Stomach (tissue), 19 donors: ENCODE measurements at places on chromosomes 1 and 21. TPM values are rescaled to one million over a fixed set of nuclear protein-coding genes. Genes with fewer than 3 reads are reported as not detected.
A peak's percentile ranks its signal among the peaks of the same experiment; 100 is the strongest.

DNA sequence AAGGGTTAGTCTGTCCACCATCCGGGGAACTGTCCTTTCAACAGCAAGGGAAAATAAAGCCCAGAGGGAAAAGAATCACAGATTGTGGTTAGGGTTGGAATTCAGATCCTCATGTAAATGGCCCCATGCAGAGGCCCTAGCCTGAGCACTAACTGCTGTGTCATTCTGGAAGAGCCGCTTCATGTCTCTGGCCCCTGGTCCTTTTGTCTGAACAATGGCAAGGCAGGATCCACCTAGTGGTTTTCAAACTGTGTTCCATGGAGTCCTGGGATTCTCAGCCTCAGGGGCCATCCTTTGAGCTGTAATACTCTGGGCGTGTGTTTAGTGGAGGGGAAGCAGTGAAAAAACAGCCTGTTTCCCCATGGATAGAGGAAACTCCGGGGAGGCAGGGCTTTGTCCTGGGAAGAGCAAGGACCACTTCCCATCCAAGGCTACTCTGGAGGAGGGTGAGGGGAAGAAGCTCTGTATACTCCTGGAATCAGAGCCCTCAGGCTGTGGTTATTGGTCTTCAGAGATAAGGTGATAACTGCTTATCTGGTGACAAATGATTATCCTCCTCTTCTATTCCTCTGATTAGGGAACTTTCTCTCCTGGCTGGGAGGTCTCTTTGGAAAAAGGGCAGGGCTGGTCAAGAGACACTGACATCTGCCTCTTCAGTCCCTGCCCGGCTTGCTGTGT lies 19.2 kb downstream of the PAX7 start:
- H3K27me3 ChIP-seq, result peaks cover 32% of the 10 kb centered on the region
- DNase-seq, result no peak
- no peak overlapping the region for H3K27ac ChIP-seq

GRCh38 chr1:61255358-61255703 lies 173.0 kb downstream of the NFIA start:
- H3K27me3 ChIP-seq, result no peaks in the 10 kb centered on the region
- peaks cover 26% of the 10 kb centered on the region for H3K4me1 ChIP-seq
- peak overlapping the region; percentile 67 for H3K27ac ChIP-seq
- no peak for DNase-seq
- peak overlapping the region; percentile 27 for H3K4me3 ChIP-seq

- H3K27me3 ChIP-seq, result no peaks in the 10 kb centered on the region
- DNase-seq, result peak; percentile 57
- peaks cover 69% of the 10 kb centered on the region for H3K4me1 ChIP-seq
- H3K4me3 ChIP-seq, result peak overlapping the region; percentile 97
These were observed 1.4 kb downstream of the MAGI3 start for GRCh38 chr1:113391649-113392271.

DNA sequence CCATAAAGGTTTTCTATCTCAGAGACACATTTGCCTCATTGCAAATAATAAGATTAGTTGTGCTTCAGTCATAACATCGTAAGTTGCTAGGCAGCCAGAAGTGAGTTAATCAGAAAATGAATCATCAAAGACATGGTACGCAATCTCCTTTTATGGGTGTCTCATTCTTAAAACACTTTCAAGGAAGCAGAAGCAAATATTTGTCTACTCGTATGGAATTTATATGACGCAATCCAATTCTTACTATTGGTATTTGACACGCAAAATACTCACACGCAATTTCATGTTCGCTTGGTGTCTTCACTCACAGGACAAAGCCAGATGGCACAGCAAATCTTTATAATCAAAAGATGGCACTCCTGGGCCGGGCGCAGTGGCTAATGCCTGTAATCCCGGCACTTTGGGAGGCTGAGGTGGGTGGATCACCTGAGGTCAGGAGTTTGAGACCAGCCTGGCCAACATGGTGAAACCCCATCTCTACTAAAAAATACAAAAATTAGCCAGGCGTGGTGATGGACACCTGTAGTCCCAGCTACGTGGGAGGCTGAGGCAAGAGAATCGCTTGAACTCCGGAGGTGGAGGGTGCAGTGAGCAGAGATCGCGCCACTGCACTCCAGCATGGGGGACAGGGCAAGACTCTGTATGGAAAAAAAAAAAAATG lies 56.4 kb downstream of the HLCS start:
- H3K4me3 ChIP-seq, result no peak overlapping the region
- H3K4me1 ChIP-seq, result peaks cover 16% of the 10 kb centered on the region
- H3K27ac ChIP-seq, result no peak overlapping the region
- no peak for DNase-seq
- no peaks in the 10 kb centered on the region for H3K27me3 ChIP-seq

DNA sequence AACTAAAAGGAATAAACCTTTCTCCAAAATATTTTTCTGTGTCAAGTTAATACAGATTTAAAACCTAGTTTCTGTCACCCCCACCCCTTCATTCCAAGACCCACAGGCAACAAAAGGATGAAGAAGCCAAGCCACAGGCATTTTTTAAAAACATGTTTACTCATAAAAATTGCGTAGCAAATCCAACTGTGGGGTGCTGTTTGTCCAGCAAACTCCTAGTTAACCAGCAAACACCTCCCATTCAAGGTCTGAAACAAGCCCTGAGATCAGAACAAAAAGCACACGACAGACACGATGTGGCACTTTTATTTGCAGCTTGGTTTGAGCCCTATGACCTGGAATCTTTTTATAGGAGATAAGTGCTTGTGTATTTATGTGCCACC lies 149.9 kb upstream of the CAMK1G start:
- no peak for DNase-seq
- H3K4me1 ChIP-seq, result no peaks in the 10 kb centered on the region
- H3K27ac ChIP-seq, result no peak overlapping the region
- no peak overlapping the region for H3K4me3 ChIP-seq
- H3K36me3 ChIP-seq, result no peaks in the 10 kb centered on the region

- peaks cover 90% of the 10 kb centered on the region for H3K36me3 ChIP-seq
- DNase-seq, result no peak
- H3K4me3 ChIP-seq, result no peak overlapping the region
- no peaks in the 10 kb centered on the region for H3K27me3 ChIP-seq
- H3K4me1 ChIP-seq, result peaks cover 68% of the 10 kb centered on the region
- H3K27ac ChIP-seq, result no peak overlapping the region
These were observed 10.8 kb downstream of the EFCAB14 start for GRCh38 chr1:46708121-46708520.

- no peak overlapping the region for H3K4me3 ChIP-seq
- H3K4me1 ChIP-seq, result no peaks in the 10 kb centered on the region
- H3K27me3 ChIP-seq, result no peaks in the 10 kb centered on the region
- DNase-seq, result no peak
- no peak overlapping the region for H3K27ac ChIP-seq
- no peaks in the 10 kb centered on the region for H3K36me3 ChIP-seq
These were observed 84.4 kb upstream of the CXADR start for GRCh38 chr21:17428484-17428869.

DNA sequence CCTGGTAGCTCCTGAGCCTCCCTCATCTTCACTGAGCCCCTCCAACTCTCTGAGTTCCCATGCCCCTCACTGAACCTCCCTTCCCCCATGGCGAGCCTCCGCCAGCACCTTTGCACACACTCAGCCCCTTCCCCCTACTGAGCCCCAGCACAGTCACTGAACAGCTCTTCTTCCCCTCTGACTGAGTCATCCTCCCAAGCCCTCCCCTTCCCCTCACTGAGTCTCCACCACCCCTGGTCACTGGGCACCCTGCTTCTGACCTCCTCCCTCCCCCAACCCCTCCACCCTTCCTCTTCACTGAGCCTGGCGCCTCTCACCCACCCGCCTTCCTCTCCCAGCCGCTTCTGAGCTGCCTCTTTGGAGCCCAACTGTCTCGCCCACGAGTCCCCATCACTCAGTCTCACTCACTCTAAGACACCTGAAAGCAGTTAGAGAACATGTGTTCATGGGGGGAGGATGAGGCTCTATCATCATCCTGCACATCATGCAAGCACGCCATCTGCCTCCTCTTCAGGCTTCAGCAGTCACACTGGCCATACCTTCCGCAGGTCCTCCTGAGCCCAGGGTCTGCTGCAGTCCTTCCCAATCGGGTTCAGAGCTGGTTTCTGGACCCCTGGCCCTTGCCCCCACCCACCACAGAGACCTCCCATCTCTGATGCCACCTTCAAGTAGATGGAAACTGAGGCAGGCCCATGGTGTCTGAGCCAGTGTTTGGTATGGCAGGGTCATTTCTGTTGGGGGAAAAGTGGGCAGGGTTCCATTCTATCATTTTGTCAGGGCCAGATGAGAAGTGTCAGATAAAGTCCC lies 2.0 kb upstream of the TRNP1 start:
- H3K4me1 ChIP-seq, result peaks cover 29% of the 10 kb centered on the region
- H3K27me3 ChIP-seq, result peaks cover 52% of the 10 kb centered on the region
- no peak overlapping the region for H3K4me3 ChIP-seq
- peak; percentile 53 for DNase-seq
- peak overlapping the region; percentile 79 for H3K27ac ChIP-seq
- H3K36me3 ChIP-seq, result no peaks in the 10 kb centered on the region

The OLIG1 gene
- not detected for total RNA-seq
